ENCODE measurements at places on chromosomes 6 and 20.

GRCh38 chr6:56693246-56693607, 50.5 kb upstream of the DST start:
- no peaks in the 10 kb centered on the region for H3K36me3 ChIP-seq
- no peak for DNase-seq
- H3K27ac ChIP-seq, result no peak overlapping the region
- H3K4me3 ChIP-seq, result no peak overlapping the region
- no peaks in the 10 kb centered on the region for H3K4me1 ChIP-seq

GRCh38 chr6:46279874-46280273, 109.1 kb upstream of the ENPP5 start:
- H3K36me3 ChIP-seq, result no peaks in the 10 kb centered on the region
- H3K27me3 ChIP-seq, result no peaks in the 10 kb centered on the region
- DNase-seq, result no peak
- no peaks in the 10 kb centered on the region for H3K4me1 ChIP-seq
- H3K27ac ChIP-seq, result no peak overlapping the region

GRCh38 chr20:62580733-62581132, 61.6 kb upstream of the SLCO4A1 start:
- H3K27me3 ChIP-seq, result no peaks in the 10 kb centered on the region
- H3K4me1 ChIP-seq, result no peaks in the 10 kb centered on the region
- H3K36me3 ChIP-seq, result no peaks in the 10 kb centered on the region
- H3K27ac ChIP-seq, result no peak overlapping the region
- no peak overlapping the region for H3K4me3 ChIP-seq

- H3K4me1 ChIP-seq, result no peaks in the 10 kb centered on the region
- no peaks in the 10 kb centered on the region for H3K27me3 ChIP-seq
- DNase-seq, result no peak
- no peak overlapping the region for H3K27ac ChIP-seq
- H3K4me3 ChIP-seq, result no peak overlapping the region
- H3K36me3 ChIP-seq, result no peaks in the 10 kb centered on the region
Observed at GRCh38 chr6:62283796-62284411, 2.1 kb downstream of the KHDRBS2 start.

DNA sequence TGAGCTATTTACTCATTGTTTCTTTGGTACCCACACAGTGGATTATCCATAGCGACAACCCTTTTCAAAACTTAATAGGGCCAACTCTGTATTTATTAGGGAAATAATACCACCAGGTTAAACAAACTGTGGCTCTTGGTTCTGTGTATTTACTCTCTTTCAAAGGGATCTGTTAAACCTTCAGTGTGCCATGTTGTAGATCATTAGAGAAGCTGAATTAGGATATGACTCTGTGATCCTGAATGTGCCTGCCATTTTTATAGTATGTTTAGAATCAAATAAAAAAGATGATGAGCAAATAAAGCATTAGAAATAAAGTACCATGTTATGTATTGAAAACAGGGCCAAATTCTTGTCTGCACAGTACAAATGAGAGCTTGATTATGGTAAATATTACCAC, 25.0 kb upstream of the SLC35D3 start:
- H3K4me1 ChIP-seq, result no peaks in the 10 kb centered on the region
- H3K36me3 ChIP-seq, result peaks cover 20% of the 10 kb centered on the region
- H3K4me3 ChIP-seq, result no peak overlapping the region

DNA sequence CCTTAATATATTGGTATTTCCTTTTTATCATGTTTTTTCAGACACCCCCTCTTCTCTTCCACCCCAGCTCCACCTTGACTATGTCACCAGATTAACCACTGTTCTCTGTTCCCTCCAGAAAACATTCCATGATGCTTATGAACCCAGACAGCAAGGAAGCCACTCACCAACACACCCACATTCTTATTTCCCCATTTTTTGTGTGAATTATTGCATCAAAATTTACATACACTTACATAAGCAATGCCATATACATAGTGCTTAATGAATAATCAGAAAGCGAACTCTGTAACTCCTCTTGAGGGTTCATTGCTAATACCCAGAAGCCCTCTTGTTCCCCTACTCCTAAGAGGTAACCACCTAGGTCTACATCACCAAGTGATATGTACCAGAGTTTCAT, 182.3 kb upstream of the CDYL start:
- H3K27ac ChIP-seq, result no peak overlapping the region
- no peak overlapping the region for H3K4me3 ChIP-seq
- no peak for DNase-seq
- H3K36me3 ChIP-seq, result no peaks in the 10 kb centered on the region
- no peaks in the 10 kb centered on the region for H3K27me3 ChIP-seq
- H3K4me1 ChIP-seq, result no peaks in the 10 kb centered on the region

- H3K4me3 ChIP-seq, result no peak overlapping the region
- no peaks in the 10 kb centered on the region for H3K4me1 ChIP-seq
- DNase-seq, result no peak
- H3K27ac ChIP-seq, result no peak overlapping the region
- no peaks in the 10 kb centered on the region for H3K27me3 ChIP-seq
- no peaks in the 10 kb centered on the region for H3K36me3 ChIP-seq
Observed at GRCh38 chr6:7974938-7975763, 64.6 kb upstream of the TXNDC5 start.

DNA sequence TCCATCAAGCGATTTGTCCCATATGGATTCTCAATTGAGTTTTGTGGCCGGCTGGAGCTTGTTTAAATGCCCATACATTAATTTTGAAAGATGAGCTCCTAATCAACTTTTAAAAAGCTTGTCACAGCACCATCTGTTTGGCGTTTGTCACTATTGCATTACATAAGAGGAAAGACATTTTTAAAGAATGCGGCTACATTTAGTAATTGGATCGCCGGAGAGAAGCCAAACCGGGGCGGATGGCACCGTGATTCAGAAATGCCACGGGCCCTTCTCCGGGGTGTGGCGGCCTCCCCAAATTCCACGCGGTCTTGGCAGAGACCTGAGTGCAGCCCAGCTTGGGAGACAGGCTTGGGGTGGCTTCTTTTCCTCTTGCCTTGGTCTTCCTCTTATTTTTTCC, 67.7 kb upstream of the ZNFX1 start:
- H3K27ac ChIP-seq, result no peak overlapping the region
- H3K4me1 ChIP-seq, result no peaks in the 10 kb centered on the region
- no peak for DNase-seq

GRCh38 chr6:16132909-16133308, 4.0 kb downstream of the MYLIP start:
- no peak overlapping the region for H3K27ac ChIP-seq
- H3K4me3 ChIP-seq, result no peak overlapping the region
- no peak for DNase-seq
- peaks cover 17% of the 10 kb centered on the region for H3K36me3 ChIP-seq

DNA sequence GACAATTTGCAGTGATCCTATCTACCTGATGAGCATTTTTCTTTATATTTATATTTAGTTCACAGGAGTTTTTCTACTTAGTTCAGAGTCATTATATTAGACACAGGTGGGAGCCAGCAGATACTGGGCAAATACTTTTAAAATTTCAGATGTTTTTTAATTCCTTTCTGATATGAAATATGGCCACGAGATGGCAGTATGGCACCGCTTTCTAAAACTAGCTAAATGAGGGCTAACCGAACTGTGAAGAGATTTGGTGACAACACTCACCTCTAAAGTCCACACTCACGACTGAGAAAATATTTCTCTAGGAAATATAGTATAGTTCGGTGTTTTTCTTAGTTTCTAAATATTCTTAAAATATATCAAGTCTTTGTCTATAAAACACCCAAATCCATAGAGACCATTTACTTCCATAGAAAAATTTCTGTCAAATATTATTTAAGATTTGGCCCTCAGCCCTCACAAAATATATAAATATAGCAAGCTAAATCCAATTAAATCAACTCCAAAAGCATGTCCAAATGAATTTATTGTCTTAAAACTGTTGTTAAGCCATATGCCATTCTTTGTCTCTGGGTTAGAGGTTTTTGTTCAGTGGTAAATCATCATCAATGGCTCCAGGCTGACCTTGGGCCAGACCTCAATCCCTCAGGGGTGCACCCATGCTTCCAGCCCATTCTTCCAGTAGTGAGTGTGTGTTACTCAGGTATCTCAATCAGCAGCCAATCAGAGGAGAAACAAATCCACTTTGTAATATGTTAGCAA, 63.6 kb downstream of the HUS1B start:
- DNase-seq, result peak; percentile 62
- no peaks in the 10 kb centered on the region for H3K4me1 ChIP-seq
- peaks cover 53% of the 10 kb centered on the region for H3K36me3 ChIP-seq
- H3K27ac ChIP-seq, result no peak overlapping the region

DNA sequence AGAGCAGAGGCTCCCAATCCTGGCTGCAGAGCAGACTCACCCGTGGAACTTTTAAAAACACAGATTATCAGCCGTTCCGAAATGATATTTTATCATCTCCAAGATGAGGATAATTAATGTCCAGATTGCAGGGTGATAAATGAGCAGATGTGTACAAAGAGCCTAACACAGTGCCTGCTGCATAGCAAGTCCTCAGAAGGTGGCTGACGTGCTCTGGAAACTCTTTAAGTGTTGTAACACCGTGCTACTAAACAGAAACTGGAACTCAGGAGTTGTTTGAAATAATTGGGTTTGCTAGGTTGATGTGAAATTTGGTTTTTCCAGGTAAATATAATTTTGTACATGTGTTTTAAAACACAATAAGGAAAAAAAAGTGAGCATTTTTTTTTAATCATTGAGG, 118.0 kb downstream of the ARMC2 start:
- no peaks in the 10 kb centered on the region for H3K36me3 ChIP-seq
- H3K27me3 ChIP-seq, result no peaks in the 10 kb centered on the region
- H3K27ac ChIP-seq, result no peak overlapping the region
- DNase-seq, result no peak
- no peak overlapping the region for H3K4me3 ChIP-seq

DNA sequence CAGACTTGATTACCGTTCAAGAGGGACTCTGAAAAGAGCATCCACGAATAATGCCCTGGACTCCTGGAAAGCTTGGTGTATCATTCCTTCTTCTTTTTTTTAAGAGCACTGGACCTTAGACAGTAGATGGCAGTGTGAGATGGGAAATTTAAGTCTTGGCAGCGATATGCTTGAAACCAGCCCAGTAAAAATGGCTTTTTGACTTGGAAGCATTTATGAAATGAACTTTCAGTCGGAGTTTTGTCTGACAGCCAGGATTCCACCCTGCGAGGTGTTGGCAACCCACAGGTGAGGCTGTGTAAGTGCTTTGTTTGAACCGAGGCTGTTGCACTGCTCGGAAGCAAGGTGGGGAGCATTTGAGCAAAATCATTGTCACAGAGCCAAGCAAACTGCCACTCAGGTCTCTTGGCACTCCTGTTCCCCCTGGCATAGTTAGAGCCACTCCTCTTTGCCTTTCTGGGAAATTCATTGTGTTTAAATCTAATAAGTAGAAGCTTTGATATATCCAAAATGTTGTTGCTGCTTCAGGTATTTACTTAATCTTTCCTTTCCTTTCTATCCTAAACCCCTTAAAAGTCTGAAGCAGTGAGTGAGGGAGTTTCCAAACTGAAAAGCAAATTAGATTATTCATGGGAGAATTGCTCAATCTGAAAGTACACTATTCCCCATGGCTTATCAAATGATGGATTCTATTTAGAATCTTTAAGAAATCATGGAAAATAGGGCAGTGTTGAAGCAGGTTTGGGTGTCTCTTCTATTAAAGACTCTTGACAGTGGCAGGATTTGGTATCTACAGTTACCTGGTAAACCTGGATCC, 272.8 kb upstream of the SLC35B3 start:
- no peaks in the 10 kb centered on the region for H3K36me3 ChIP-seq
- no peak overlapping the region for H3K4me3 ChIP-seq
- no peak for DNase-seq

- no peak for DNase-seq
- peaks cover 18% of the 10 kb centered on the region for H3K4me1 ChIP-seq
- no peaks in the 10 kb centered on the region for H3K27me3 ChIP-seq
- H3K4me3 ChIP-seq, result peak overlapping the region; percentile 72
- H3K27ac ChIP-seq, result peak overlapping the region; percentile 74
Observed at GRCh38 chr6:26214803-26215584, 127.8 kb downstream of the HFE start.

- H3K4me1 ChIP-seq, result peaks cover 5% of the 10 kb centered on the region
- no peaks in the 10 kb centered on the region for H3K36me3 ChIP-seq
- no peak overlapping the region for H3K27ac ChIP-seq
Observed at GRCh38 chr6:157550114-157550989, 169.4 kb downstream of the ZDHHC14 start.

DNA sequence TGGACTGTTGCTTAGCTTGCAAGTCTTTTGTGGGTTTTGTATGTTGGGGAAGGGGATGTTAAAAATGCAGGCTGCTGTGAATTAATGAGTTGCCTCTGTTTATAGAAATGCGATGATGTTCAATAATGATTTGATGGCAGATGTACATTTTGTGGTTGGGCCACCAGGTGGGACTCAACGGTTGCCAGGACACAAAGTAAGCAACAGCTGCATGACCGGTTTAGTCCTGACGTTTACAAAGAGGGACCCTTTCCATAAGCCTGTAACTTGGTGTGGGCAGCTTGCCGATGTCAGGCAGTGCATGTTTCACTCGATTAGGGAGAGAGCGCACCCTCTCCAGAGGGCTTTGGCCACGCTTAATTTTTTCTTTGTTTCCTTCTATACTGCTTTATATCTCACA, 1.3 kb downstream of the BTBD3 start:
- no peaks in the 10 kb centered on the region for H3K27me3 ChIP-seq
- no peak overlapping the region for H3K27ac ChIP-seq
- H3K4me1 ChIP-seq, result no peaks in the 10 kb centered on the region
- DNase-seq, result no peak

DNA sequence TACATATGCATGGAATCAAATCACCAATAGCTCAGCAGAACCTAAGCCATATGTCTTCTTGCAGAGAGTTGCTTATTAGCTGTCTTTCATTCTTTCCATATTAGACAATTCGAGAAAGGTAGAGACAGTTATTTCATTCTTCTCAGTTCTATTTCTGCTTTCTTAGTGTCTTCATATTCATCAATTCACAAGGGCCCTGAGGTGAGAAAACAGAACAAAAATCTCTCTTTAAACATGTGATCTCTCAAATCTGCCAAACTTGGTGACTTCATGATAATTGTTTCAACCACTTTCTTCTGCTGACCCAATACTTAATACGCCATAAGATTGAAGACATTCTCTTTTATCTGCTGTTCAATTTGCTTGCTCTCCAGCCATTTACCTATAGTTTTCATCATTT, 229.7 kb upstream of the MARCKS start:
- no peak overlapping the region for H3K27ac ChIP-seq
- DNase-seq, result no peak
- H3K4me3 ChIP-seq, result no peak overlapping the region
- H3K4me1 ChIP-seq, result peaks cover 3% of the 10 kb centered on the region

DNA sequence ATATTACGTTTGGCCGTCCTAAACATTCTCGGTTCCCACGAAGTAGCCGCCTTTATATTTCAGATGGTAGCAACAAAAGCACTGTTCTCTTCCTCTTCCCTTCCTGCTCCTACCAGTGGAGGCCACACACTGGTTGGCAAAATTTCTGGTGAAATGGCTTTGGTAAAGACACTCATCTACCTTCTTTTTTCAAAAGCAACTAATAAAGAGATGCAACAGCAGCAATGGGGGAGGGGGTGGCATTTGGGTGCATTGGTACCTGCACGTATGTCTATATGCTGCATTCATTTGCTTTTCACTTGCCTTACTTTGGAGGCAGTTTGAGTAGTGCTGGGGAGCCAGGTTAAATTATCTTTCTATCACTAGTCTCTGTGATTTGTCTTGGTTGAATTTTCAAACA, 6.0 kb downstream of the POU3F2 start:
- peaks cover 35% of the 10 kb centered on the region for H3K27me3 ChIP-seq
- no peaks in the 10 kb centered on the region for H3K36me3 ChIP-seq
- H3K4me1 ChIP-seq, result peaks cover 11% of the 10 kb centered on the region
- no peak overlapping the region for H3K27ac ChIP-seq
- DNase-seq, result no peak

- no peaks in the 10 kb centered on the region for H3K36me3 ChIP-seq
- H3K4me1 ChIP-seq, result no peaks in the 10 kb centered on the region
- no peaks in the 10 kb centered on the region for H3K27me3 ChIP-seq
- DNase-seq, result no peak
- H3K27ac ChIP-seq, result no peak overlapping the region
- no peak overlapping the region for H3K4me3 ChIP-seq
Observed at GRCh38 chr20:37850724-37851355, 52.1 kb upstream of the VSTM2L start.
